Activated CD8-positive, alpha-beta memory T cell treated with anti-CD3 and anti-CD28 coated beads for 1 hour (primary cell): ENCODE measurements at places on chromosomes 7 and 10.

- DNase-seq, result no peak
Measured at GRCh38 chr10:68955355-68955831, 577 bp upstream of the DDX21 start.

GRCh38 chr7:38929460-38930171 is 20.6 kb upstream of the VPS41 start:
- DNase-seq, result no peak

- no peak for DNase-seq
Measured at GRCh38 chr7:1710936-1711335, 40.9 kb downstream of the ELFN1 start.

GRCh38 chr7:140726281-140726680 is 29.8 kb downstream of the NDUFB2 start:
- no peak for DNase-seq

- DNase-seq, result no peak
Measured at GRCh38 chr10:102354451-102354850, 41.1 kb upstream of the NFKB2 start.

GRCh38 chr10:110650265-110650668 is 6.1 kb downstream of the RBM20 start:
- DNase-seq, result no peak

GRCh38 chr7:102412548-102412947 is 16.4 kb downstream of the PRKRIP1 start:
- DNase-seq, result peak; percentile 25

DNA sequence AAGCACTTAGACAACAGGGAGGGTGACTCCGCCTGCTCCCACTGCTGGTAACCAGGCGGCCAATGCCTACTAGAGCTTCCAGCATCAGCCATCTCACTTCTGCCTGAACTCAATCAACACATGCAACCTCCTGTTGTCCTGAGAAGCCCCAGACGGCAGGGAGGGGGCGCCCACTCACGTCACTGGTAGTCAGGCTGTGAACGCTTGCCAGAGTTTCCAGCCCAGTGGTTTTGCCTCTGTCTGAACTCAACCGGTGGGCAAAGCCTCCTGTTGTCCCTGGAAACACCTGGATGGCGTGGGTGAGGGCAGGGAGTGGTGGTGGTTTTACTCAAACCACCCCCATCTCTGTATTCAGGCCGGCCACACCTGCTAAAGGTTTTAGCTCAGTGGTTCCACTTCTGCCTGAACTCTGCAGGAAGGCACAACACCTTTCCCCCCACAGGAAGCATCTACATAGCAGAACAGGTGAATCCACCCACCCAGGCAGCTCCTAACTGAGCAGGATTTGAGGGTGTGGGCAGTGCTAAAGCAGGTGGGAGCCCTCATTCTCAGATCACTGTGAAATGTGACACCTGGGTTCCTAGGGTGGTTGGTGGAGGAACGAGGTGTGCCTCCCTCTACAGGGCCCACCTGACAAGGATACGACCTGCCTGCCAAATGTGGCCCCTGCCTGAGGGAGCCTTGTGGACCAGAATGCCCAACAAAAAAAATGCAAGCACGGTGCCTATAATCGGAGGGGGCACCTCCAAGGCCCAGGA is 563.0 kb upstream of the SEMA3D start:
- no peak for DNase-seq
